ENCODE measurements at places on chromosomes 2 and 18. TPM values are rescaled to one million over a fixed set of nuclear protein-coding genes. Genes with fewer than 3 reads are reported as not detected.

Gene NT5C1B
- total RNA-seq: not detected

Gene EFEMP1
- not detected for total RNA-seq

Gene MOGAT1
- not detected for total RNA-seq

DNA sequence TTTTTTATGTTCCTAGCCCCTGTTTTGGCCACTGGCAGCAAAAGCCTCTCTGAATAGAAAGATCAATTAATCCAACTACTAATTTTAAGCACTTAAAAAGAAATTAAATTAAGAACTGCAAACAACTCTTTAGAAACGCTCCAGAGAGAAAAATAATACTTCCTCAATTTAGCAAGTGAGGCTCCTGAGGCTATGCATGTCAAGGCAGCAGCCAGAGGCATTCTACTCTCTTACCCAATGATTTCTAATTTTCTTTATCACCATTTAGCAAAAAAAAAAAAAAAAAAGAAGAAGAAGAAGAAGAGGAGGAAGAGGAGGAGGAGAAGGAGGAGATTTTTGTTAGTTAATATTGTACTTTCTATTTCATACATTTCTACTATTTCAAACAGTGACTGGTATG lies 68.5 kb downstream of the TMEM237 start:
- no peak for DNase-seq

Gene DARS1
- total RNA-seq: 132 TPM

Gene GKN1
- total RNA-seq: not detected

Gene G6PC2
- not detected for total RNA-seq

- DNase-seq: no peak
Observed at GRCh38 chr2:230805353-230806017, 59.3 kb upstream of the ITM2C start.

DNA sequence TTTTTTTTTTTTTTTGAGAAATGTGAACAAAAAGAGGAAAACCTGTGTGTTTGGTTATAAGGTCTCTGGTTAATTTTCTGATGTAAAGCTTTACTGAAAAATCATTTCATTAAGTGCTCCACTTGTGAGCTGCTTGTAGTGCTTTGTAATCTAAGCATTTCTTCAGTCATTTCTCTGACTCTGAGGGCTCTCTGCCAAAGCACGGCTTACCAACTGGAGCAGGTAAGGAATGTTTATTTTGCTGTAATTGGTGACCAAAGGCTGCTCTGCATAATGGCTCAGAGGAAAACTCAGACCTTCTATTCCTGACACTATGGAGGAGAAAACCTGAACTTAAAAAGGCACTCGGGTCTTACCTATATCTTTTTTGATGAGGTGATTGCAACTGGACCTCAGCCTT lies 848.8 kb downstream of the MBD2 start:
- no peak for DNase-seq

DNA sequence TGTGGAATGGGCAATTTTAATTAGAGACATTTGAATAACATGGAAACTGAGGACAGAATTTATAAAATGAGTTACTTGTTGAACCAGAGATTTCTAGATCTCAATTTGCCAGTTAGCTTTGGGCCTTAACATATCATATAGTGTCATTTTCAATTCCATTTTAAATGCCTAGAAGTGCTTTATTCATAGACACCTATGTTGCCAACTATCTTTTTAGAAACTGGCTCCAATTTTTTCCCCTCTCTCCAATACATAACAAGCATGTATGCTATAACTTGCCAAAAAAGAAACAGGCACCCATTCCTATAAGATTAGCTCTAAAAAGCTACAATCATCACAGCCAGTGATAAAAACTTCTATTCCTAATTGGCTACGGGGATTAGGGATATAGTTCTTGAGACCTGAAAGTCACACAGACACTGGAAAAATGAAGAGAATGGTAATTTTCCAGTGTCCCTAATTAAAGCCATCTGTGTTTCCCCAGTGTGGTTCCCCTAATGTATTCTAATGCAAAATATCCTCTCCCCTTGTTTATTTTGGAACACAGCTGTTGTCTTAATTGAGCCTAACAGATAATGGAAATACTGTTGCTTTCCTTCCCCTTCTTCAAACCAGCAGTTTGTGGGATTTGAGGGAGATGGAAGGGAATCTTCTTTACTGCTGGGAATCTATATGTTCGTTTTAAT lies 205.5 kb upstream of the FSHR start:
- DNase-seq: no peak

Gene SAG
- 0.32 TPM for total RNA-seq

DNA sequence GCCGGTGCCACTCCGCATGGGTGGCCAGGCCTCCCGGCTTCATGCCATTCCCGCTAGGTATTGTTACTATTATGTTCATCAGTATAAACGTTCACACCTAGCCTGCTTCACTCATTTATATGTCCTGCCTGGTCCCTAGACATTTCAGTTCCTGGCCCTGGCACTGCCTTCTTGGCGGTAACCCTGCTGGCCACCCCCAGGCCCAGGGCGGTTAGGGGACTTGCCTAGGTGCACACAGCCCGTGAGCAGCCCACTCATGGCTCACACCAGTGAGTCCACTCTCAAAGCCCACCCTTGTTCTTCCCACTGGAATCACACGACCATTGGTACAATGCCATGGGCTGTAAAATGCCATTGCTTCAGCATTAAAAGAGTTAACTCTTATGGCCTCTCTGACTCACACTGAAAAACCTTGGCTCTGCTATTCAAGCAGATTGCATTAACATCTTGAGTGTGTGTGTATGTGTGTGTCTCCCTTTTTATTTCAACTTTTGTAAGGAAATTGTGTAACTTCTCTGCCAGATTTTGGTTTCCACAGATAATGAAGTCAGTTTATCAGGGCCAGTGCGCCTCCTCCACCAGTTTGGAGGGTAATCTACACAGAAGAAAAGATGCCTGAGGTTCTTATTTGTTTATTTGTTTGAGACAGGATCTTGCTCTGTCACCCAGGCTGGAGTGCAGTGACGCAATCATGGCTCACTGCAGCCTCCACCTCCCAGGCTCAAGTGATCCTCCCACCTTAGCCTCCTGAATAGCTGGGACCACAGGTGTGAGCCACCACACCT lies 74.2 kb downstream of the RAB31 start:
- DNase-seq: no peak
